Suprapubic skin (tissue), 4 donors: ENCODE measurements at places on chromosomes 2 and 18.

- DNase-seq = no peak
These were observed 111.7 kb downstream of the SH3BP4 start for GRCh38 chr2:235063471-235063961.

DNA sequence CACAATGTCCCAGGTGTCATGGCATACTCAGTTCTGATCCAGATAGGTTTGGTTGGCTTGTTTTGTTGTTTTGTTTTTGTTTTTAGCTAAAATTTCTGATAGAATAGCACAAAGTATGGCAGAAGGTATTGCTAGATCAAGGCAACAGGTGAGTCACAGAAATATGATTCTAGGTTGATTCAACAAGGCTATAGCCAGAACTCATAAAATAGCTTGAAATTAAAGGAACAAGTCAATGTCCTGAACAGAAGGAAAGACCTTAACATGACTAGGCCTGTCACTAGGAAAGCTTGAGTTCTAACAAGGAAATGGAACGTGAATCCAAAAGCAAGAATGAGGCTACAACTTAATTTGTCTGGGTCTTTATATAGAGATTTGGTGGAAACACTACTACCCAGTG lies 157.1 kb downstream of the GALNT3 start:
- DNase-seq = no peak

- DNase-seq = no peak
These were observed 201.2 kb downstream of the CDCA7 start for GRCh38 chr2:173555833-173556232.

- DNase-seq = no peak
These were observed 16.4 kb upstream of the PNPT1 start for GRCh38 chr2:55710025-55710424.

GRCh38 chr2:41877114-41877678 lies 170.6 kb upstream of the PKDCC start:
- DNase-seq = no peak

GRCh38 chr2:100376836-100377235 lies 40.6 kb downstream of the CHST10 start:
- DNase-seq = no peak

GRCh38 chr2:127663566-127664064 lies 11.7 kb downstream of the LIMS2 start:
- peak; percentile 47 for DNase-seq

GRCh38 chr2:197943731-197944130 lies 139.3 kb downstream of the PLCL1 start:
- no peak for DNase-seq

DNA sequence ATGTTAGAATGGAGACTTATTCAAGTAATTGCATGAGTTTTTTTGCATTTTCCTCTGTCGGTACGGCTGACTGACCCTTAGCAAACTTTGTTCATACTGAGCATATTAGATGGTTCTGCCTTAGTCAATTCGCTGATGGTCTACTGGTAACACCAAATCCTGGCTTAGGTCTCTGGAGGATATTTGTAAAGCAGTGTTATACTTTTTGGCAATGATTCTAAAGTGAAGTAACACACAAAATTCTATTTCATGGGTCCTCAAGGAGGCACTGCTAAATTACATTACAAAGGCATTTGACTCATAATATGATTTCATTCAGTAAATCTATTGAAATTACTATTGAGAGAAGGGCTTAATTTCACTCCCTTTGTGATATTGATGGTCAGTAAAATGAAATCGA lies 246.8 kb upstream of the RASGRP3 start:
- DNase-seq = no peak

DNA sequence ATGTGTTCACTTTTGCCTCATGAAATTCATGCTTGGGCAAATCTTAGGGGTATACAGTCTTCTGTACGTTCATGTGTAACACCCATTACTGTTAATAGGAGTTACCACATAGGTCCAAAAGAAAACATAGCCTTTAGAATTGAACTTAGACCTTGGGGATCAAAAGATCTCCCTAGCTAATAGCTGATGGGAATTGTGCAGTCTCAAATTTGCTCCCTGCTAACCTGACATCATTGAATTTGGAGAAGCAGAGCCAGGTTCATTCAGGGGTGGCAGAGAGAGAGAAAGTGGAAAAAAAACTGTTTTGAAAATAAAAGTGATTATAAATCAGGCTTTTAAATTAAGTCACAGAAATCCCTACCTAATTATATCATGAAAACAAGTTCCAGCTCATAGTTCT lies 28.0 kb upstream of the PPP3R1 start:
- DNase-seq = no peak

DNA sequence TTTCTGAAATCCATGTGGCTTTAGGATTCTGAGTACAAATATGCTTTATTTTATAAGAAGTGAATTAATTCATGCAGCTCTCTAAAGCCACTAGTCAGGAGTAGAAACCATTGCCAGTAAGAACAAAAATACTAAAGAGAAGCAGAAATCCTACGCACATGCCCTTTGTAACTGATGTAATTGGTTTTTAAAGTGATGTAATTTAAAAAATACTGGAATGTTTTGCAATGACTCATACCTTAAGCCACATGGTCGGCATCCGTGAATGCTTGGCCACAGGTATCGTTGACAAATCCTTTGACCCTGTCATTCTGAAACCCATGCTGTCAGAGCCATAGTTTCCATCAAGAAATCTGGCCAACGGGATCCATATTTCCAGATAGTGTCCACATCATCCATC lies 213.3 kb downstream of the ACKR3 start:
- peak; percentile 34 for DNase-seq

DNA sequence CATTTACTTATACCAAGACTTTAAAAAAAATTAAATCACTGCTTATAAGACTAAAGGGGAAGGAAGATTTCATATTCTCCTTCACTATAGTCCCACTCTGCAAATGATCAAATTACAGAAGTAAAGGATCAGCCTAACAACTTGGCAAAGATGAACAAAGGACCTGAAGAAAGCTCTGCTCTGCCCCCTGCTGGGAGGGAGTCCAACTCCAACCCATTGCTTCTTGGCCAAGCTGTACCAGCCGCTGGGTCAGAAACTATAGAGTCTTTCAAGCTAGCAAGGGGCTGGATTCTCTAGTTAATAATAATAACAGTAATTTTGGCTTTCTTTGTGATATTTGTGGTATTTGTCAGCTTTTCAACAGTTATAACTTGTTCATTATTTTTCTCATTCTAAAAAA lies 927.0 kb upstream of the CRIM1 start:
- DNase-seq = no peak

- DNase-seq = no peak
These were observed 161.6 kb upstream of the TRIB2 start for GRCh38 chr2:12555012-12555645.

- no peak for DNase-seq
These were observed 36.3 kb downstream of the VWA3B start for GRCh38 chr2:98123286-98123685.

- no peak for DNase-seq
These were observed 971.0 kb upstream of the CDH2 start for GRCh38 chr18:29147944-29148343.

GRCh38 chr2:126658905-126659561 lies 3.1 kb downstream of the GYPC start:
- peak; percentile 86 for DNase-seq

- DNase-seq = no peak
These were observed 121.2 kb upstream of the LINC00305 start for GRCh38 chr18:64270121-64270520.

- DNase-seq = no peak
These were observed 997.4 kb upstream of the GYPC start for GRCh38 chr2:125658583-125658982.

- no peak for DNase-seq
These were observed 267.3 kb downstream of the SPAG16 start for GRCh38 chr2:213551526-213551925.

- no peak for DNase-seq
These were observed 211.2 kb downstream of the ARL6IP6 start for GRCh38 chr2:152929628-152930027.

DNA sequence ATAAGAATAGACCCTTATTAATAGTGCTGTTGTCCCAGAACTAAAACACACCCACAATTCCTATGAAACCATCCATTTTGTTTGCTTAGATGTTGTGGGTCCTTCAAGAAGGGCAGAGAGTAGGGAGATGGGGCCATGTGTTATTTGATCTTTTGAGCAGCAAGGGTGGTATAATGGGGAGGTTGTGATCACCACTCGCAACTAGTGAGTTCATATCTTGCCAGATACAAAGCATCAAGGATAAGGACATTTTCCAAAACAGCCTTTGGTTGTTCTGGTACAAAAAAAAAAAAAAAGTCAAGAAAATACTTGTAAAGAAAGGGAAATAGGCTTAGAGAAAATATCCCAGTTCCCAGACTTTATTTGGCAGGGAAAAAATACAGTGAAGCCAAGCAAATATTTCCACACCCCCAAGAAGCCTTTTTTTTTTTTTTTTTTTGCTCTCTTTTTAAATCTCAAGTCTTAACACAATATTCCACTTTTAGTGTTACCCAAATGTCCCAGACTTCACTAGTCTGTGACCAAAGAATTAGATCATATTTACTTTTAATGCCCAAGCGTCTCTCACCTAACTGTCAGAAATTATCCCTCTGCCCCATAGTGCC lies 54.1 kb downstream of the ANTXR1 start:
- no peak for DNase-seq

DNA sequence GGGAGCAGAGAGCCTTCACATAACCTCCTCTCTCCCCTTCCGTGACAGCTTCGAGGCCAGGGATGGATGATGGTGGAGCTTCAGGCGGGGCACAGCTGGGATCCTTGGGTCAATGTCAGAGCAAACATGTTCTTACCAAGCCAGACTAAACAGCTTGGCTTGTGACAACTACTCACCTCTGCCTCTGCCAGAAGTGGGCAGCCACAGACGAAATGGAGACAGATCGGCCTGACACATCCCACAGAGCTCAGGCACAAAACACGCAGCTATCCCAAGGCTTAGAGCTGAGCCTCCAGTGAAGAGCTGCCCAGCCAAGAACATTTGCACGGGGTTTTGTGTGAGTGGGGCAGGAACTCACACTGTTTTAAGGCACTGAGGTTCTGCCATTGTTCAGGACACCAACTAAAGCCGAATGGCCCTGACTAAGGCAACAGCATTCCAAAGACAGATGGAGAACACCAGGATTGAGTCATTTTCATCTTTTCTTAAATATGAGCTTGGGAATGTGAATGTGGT lies 12.8 kb downstream of the PXDN start:
- peak; percentile 69 for DNase-seq

- no peak for DNase-seq
These were observed 9.1 kb upstream of the C1GALT1C1L start for GRCh38 chr2:43685357-43685756.

DNA sequence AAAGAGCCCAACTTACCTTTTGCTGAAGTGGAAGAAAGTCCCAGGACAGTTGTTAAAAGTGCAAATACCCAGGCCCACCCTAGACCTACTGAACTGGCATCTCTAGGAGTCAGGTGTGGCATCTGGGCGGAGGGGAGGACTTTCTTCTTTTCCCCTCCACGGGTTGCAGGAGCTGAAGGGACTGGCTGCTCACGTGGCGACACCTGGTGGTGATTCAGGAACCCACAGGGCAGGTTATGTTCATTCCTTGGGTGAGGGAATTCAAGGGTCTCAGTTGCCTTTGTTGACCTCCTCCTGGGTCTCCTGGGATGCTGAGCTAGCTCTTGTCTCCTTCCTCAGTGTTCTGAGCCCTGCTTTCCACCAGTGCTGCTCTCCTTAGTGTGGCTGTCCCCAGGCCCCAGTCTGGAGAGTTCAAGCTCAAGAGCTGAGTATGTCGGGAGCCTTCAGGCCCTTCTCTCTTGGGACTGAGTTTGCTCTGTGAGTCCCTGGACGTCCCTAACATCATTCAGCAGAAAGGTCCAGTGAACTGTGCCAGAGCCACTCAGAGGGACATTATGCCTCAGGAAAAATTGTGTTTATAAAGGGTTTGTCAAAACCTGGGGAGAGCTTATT lies 56.9 kb downstream of the DYSF start:
- peak; percentile 76 for DNase-seq

- DNase-seq = peak; percentile 78
These were observed at the start of gene TMEM37 for GRCh38 chr2:119431155-119431975. Gene TMEM37, plus strand, starts transcription at chr2:119431854. Its CDS starts 50 bp downstream, at chr2:119431904.

- no peak for DNase-seq
These were observed 180.6 kb upstream of the SH3BP4 start for GRCh38 chr2:234771176-234771575.

GRCh38 chr18:31098878-31099277 lies 3.3 kb downstream of the DSC2 start:
- DNase-seq = no peak

DNA sequence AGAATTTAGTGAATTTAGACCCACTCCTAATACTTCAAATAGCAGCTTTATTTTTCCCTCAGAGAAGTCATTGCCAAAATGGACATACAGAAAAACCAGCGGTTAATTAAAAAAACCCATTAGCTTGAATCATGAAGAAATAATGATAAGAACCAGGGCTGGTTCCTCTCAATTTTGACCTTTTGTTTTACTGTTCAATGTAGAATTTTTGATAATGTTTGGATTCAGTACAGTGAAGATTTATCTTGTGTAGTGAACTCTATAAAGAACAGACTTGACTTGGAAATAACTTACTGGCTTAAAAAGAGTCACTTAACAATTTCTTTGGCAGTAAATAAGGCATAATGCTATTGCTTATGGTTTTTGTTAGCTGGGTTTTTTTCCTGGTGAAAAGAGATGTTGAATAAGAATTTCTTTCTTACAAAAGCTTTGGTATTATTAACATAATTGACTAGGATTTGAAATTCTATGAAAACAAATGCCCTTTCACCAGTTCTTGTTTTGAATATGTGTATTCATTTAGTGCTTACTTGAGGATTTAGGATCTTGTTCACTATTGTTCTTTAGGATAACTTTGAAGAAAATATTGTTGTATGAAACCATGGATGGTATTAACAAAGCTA lies 73.4 kb upstream of the ITPRID2 start:
- no peak for DNase-seq

DNA sequence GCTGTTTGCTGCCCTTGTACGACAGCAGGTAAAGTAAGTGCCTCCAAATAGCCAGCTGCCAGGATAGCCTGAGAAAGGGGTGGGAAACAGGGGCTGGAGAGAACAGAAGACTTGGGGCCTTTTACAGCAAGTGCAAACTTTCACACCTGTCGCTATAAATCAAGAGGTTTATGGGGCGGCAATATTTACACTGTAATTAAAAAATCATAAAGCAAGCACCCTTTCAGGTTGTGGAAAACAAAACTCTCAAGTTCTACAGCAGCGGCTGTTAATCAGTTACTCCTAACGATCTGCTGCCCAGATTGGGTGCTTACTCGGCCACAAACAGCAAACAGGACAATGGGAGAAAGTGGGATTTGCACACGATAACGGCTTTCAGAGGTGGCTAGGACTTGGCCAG lies 359.5 kb upstream of the ETAA1 start:
- DNase-seq = no peak

GRCh38 chr18:53785811-53786210 lies 438.7 kb downstream of the MBD2 start:
- no peak for DNase-seq

GRCh38 chr2:20093263-20094141 lies 42.1 kb upstream of the LAPTM4A start:
- DNase-seq = no peak
